Gastrocnemius medialis (tissue), 4 donors: ENCODE measurements at places on chromosomes 1 and 21. TPM values are rescaled to one million over a fixed set of nuclear protein-coding genes. Genes with fewer than 3 reads are reported as not detected.

GRCh38 chr1:218377143-218377660 is 32.1 kb downstream of the TGFB2 start:
- no peak for DNase-seq

DNA sequence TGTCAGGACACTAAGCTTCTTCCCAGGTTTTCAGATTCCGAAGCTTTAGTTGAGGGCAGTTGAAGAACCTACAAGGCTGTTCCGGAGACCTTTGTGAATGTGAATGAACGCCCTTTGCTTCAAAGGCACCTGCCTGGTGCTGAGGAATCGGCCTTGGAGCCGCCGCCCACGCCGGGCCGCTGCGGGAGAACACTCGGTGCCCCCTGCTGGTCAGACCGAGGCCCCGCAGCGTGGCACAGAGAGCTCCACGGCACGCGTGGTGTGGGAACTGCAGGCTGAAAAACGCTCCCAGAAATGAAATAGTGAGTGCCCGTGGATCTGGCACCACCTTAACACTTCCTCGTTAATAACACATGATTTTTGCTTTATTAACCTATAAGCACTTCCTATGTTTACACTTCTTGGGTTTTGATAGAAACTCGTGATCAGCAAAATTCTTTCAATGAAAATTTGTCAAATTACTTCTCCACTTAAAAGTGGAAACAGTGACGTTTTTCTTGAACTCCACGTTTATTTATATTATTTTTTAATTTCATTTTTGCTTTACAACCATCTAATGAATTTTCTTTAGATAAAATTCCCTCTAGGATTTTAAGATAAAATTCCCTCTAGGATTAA is 460.6 kb downstream of the DSCAM start:
- no peak for DNase-seq

DONSON gene
- 3.6 TPM for total RNA-seq

- DNase-seq: peak; percentile 59
Observed at GRCh38 chr1:58932859-58933598, 149.2 kb upstream of the JUN start.

TIE1 gene
- total RNA-seq: 21.8 TPM

KLF17 gene
- not detected for total RNA-seq

DNA sequence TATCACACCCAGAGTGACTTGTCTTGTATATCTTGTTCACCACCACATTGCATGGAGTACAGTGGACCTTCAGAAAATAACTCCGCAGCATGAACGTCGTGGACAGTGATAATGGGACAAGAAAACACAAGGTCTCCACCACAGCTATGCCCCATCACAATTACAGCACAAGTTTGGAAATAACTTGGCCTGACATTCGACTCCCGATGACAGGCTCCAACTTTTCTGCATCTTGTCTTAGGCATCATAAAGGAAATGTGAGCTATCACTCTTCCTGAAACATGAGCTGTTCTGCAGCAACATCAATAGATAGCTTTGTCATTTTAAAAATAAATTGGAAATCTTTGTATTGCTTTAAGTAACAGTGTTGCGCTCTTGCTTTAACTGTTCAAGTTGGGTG is 2.9 kb downstream of the RRP1B start:
- DNase-seq: no peak

ZNF695 gene
- total RNA-seq: not detected

DNA sequence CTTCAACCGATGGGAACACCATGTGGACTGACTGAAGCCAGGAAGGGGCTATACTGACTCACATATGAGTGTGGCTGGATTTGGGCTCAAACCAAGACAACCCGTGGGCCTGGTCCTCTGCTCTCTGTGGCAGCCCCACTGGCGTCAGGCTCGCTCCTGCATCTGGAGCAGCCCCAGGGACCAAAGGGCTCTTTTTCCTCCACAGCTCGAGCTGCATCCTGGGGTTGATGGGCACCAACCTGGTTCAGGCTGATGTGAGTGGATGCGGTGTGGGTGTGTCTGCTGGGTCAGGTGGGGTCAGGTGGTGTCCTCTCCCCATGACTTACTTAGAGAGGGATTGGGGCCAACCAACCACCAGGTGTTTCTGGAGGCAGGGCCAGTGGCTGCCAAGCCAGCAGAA is 303.0 kb upstream of the AJAP1 start:
- DNase-seq: no peak

PPM1J gene
- 5.4 TPM for total RNA-seq

DNA sequence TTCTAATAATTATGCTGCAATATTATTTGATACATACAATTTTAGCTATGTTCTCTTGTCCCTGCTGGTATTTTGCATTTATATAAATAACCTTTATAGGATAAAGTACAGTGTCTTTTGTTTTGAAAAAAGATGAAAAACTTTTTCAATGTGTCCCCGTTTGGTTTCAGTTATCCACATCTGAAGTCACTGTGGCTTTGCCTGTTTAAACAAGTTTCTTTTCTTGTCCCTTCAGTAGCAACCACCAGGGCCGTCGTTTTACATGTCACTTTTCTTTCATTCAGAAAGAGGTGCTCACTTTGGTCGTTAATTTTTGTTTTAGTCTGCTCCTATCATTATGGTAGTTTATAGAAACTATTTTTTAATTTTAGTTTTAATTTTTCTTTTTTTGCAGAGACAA is 41.4 kb downstream of the RABGAP1L start:
- no peak for DNase-seq

GRCh38 chr1:95640746-95641145 is 406.7 kb downstream of the RWDD3 start:
- no peak for DNase-seq

DNA sequence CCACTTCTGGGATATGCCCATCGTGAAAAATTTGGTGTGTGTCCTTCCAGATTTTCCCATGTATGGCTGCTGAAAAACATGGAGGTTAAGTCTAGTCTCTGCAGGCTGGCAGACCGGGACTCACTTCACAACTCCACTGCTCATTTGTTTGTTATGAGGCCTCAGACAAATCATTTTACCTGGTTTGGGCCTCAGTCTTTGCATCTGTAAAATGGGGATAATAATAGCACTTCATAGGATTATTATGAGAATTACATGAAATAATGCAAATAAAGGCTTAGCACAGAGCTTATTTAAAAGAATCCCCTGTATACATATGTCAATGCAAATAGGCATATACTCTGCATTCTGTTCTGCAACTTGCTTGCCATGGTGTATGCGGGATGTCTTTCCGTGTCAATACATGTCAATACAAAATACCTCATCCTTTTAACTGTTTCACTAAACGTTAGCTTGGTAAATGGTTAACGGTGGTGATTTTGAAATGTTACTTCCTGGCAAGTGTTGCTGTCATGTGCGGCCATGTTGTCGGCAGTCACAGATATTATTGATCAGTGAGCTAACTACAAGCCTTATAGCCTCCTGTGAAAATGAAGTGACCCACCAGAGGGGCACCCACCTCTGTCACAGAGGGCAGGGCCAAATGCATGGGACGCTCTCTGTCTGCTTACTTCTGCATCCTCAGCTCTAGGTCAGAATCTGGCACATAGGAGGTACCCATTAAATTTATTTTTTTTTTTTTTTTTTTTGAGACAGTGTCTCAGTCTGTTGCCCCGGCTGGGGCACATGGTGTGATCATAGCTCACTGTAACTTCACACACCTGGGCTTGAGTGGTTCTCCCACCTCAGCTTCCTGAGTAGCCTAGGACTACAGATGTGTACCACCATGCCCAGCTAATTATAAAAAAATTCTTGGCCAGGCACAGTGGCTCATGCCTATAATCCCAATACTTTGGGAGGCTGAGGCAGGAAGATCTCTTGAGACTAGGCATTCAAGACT is 4.3 kb downstream of the LCK start:
- DNase-seq: no peak

- no peak for DNase-seq
Observed at GRCh38 chr1:182602935-182603645, 1.1 kb downstream of the RGS16 start.

GRCh38 chr1:913491-914130 is 10.1 kb upstream of the SAMD11 start:
- DNase-seq: peak; percentile 6

CGN gene
- not detected for total RNA-seq

DNA sequence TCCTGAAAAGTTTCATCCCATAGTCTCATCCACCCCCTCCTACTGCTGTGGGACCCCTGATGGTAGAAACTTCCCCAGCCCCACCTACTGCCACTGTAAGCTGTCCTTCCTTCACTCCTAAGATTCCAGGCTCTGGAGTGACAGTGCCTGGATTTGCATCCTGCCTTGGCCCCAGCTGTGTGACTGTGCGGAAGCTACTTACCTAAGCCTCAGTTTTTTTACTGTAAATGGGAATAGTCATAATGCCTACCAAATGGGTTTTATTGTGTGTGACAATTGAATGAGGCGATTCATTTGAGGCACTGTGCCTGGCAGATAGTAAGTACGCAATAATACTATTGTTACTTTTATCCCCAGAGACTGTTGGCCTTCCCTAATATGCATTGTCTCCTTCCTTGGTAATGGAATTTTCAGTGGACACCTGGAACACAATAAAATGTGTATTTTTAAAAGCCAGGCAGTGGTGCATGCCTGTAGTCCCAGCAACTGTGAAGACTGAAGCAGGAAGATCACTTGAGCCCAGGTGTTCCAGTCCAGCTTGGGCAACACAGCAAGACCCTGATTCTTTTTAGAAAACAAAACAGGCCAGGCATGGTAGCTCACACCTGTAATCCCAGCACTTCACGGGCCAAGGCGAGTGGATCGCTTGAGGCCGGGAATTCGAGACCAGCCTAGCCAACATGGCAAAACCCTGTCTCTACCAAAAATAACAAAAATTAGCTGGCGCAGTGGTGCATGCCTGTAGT is 55.0 kb upstream of the ZNF326 start:
- no peak for DNase-seq

DNA sequence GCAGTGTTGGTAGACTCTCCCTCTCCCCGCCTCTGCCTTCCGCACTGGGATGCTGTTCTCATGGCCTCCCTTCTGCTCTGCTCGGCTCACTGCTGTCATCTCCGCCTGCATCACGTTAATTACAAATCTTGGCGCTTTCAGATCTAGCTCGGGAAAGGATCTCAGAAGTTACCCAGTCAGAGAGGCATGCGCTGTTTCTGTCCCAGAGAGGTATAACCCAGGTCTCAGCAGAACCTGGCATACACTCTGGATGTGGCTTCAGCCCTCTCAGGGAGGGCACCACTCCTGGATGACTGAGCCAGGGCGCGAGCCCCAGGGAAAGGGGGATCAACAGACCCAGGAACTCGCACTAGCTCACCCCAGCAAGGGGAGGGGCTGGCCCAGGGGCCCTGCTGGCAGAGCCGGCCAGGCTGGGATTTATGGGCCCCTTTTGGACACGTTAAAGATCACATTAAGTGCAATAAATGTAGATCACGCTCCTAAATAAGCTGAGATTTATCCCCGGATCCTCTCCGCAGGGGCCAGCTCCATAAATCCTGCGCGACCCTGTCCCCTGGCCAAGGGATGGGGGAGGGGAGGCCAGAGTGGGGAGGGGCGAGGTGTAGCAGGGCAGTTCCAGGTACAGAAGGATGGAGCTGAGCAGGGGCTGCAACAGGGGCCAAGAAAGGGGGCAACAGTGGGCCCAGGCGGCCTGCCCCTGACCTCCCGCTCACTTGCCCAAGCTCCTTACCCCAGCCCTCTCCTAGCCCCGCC is 101.3 kb upstream of the ZBTB40 start:
- DNase-seq: no peak

RAD54L gene
- not detected for total RNA-seq

MROH9 gene
- total RNA-seq: not detected

- no peak for DNase-seq
Observed at GRCh38 chr1:928825-929661, 5.3 kb downstream of the SAMD11 start.

DNA sequence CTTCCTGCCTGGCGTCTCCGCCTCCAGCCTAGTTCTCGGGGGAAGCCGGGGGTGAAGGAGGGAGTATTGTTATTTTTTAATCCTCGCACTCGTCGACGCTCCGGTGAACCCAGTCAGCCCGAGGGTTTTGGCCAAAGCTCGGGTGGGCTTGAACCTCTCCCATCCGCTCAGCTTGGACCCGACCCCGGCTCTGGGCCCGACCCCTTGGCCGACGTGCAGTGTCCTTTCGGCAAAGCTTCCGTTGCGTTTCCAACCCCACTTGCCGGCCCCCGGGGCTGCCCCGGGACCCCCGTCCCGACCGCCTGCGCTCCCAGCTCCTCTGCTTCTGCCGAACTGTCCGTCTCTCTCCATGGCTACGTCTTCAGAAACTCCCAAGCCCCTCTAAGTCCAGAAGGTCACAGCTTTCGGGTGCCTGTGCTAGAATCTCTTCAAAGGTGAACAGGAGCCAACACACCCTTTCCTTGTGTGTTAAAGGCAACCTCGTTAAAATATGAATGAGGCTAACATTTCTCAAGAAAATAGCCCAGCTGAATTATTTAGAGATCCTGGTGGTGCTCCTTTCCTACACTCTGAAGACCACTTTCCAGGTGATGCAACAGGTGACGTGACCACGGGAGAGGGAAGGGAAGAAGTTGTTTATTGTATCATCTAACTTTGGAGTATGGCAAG is 647 bp downstream of the DESI2 start:
- DNase-seq: no peak
